ENCODE measurements at places on chromosomes 3 and 15.

DNA sequence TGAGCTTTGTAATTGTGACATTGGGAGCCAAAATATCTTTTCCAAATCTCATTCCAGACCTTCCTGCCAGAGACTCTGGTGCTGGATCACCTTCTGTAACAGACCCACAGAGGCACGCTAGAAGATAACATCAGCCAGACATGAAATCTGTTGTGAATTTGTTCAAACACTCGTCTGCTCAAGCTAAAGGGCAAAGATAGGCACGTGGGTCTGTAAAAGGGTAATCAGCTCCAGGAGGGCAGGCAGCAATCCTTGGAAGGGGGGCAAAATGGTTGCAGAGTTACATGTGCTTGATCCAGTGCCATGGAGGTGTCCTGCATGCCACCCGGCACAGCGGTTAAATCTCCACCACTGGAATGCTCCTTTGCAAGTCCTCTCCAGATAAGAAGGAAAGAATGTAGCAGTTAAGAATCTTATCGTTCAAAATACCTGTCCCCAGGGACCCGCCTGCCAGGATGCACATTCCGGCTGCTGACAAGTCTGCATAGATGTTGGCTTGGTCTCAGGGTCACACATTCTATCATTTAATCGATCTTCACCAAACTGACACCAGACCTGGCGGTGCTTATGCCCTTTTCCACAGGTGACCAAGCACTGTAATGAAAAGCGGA, 74.8 kb downstream of the ADAMTS9 start:
- no peaks in the 10 kb centered on the region for H3K27me3 ChIP-seq
- DNase-seq = no peak
- H3K4me1 ChIP-seq = peaks cover 10% of the 10 kb centered on the region

DNA sequence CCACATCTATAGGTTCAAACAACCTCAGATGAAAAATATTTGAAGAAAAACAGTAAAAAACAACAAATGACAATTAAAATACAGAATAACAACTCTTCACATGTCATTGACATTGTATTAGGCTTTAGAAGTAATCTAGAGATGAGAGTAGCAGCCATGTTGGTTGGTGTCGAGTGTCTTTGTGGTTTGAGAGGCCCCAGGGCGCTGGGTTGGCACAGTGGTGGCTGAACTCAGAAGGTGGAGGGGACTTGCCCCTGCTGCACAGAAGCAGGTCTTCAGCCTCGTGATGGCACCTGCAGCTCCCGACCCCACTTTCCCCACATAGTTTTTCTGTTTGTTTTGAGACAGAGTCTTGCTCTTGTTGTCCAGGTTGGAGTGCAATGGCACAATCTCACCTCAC, 187.2 kb downstream of the OSBPL10 start:
- no peak overlapping the region for H3K4me3 ChIP-seq
- no peaks in the 10 kb centered on the region for H3K27me3 ChIP-seq
- H3K4me1 ChIP-seq = peaks cover 26% of the 10 kb centered on the region
- no peaks in the 10 kb centered on the region for H3K36me3 ChIP-seq
- H3K27ac ChIP-seq = no peak overlapping the region
- DNase-seq = no peak

GRCh38 chr3:3170998-3171397, 8.5 kb downstream of the CRBN start:
- no peaks in the 10 kb centered on the region for H3K27me3 ChIP-seq
- H3K4me3 ChIP-seq = no peak overlapping the region
- H3K4me1 ChIP-seq = no peaks in the 10 kb centered on the region
- H3K27ac ChIP-seq = no peak overlapping the region

- no peaks in the 10 kb centered on the region for H3K27me3 ChIP-seq
- H3K4me1 ChIP-seq = no peaks in the 10 kb centered on the region
- H3K4me3 ChIP-seq = no peak overlapping the region
- H3K36me3 ChIP-seq = no peaks in the 10 kb centered on the region
- DNase-seq = no peak
Measured at GRCh38 chr3:143135150-143135549, 15.6 kb downstream of the CHST2 start.

- peak overlapping the region; percentile 60 for H3K4me3 ChIP-seq
- H3K36me3 ChIP-seq = no peaks in the 10 kb centered on the region
- peaks cover 4% of the 10 kb centered on the region for H3K4me1 ChIP-seq
- peaks cover 5% of the 10 kb centered on the region for H3K27me3 ChIP-seq
- no peak overlapping the region for H3K27ac ChIP-seq
- no peak for DNase-seq
Measured at GRCh38 chr3:22371607-22372291, 620.7 kb upstream of the ZNF385D start.

DNA sequence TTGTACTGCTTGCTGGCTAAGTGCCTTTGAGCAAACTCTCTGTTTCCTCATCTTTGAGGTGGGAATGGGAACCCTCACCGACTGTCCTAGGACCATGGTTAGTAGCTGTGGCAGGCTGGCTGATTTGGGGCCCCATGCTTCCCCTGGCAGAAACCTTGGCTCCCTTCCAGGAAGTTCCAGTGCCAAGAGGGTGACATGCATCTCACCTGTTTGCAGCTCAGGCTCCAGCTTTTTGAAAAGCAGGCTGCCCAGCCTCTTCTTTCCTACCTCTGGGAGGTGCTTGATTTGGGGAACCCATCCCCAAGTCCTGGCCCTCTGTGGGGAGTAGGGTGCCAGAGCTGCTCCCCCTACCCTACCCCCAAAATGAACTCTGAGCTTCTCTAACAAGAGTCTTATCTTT, 50.8 kb downstream of the RAB11A start:
- H3K27me3 ChIP-seq = no peaks in the 10 kb centered on the region
- H3K4me3 ChIP-seq = no peak overlapping the region
- H3K27ac ChIP-seq = no peak overlapping the region
- DNase-seq = no peak
- peaks cover 20% of the 10 kb centered on the region for H3K4me1 ChIP-seq
- H3K36me3 ChIP-seq = no peaks in the 10 kb centered on the region

DNA sequence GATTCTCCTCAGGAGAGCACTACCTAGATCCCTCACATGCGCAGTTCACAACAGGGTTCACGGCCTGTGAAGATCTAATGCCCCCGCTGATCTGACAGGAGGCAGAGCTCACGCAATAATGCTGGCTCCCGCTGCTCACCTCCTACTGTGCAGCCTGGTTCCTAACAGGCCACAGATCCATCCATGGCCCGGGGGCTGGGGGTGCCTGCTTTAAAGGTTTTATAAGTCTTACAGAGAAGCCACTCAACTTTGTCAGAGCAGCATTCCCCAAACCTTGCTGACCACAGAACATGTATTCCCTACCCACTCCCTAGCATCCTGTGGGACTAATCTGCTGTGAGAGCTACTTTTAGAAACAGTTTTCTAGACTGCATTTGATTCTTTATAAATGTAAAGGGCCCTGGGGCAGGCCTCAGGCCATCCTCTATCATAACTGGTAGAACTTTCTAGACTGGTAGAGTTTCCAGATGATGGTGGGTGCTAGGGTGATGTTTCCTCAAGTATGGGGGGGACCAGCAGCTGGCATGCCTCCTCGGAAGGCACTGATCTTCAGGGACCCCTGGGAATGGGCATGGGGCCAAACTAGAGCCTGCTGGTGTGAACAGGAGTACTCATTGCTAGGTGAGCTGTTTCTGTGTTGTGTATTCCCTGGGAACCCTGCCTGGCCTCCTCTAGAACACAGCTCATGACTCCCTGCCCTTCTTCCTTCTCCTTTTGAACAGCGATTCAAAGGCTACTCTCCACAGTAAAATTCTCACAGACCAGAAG, 25.7 kb upstream of the RAD18 start:
- H3K36me3 ChIP-seq = no peaks in the 10 kb centered on the region
- no peak overlapping the region for H3K4me3 ChIP-seq
- H3K4me1 ChIP-seq = no peaks in the 10 kb centered on the region
- DNase-seq = no peak
- H3K27me3 ChIP-seq = no peaks in the 10 kb centered on the region
- H3K27ac ChIP-seq = no peak overlapping the region

DNA sequence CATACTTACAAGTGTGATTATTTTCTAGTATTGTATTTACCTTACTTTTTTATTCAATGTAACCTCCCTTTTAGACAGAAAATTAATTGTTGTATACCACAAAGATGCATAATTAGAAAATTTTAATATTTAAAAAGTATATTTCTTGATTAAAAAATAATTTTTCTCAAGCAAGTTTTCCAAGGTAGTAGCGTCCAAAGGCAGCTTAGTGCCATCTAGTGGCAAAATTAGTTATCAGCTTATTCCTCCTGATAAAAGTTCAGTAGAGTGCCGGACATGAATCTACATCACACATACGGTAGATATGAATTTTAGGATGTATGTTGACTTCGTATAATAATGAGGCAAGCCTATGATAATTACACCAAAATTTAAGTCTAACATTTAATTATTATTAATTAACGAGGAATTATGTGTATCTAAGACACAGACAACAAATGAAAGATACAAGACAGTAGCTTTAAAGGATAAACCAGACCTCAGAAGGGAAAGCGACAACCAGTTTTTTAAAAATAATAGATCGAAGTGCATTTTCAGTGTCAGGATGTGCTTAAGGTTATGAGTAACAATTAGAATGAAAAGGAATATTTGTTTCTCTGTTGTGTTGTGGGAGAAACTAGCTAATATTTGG, 405.9 kb downstream of the ROBO1 start:
- no peaks in the 10 kb centered on the region for H3K4me1 ChIP-seq
- no peaks in the 10 kb centered on the region for H3K27me3 ChIP-seq
- no peaks in the 10 kb centered on the region for H3K36me3 ChIP-seq
- DNase-seq = no peak
- H3K27ac ChIP-seq = no peak overlapping the region
- H3K4me3 ChIP-seq = no peak overlapping the region

GRCh38 chr3:154642145-154642544, 212.2 kb upstream of the GPR149 start:
- H3K4me1 ChIP-seq = no peaks in the 10 kb centered on the region
- DNase-seq = no peak
- H3K4me3 ChIP-seq = no peak overlapping the region
- H3K36me3 ChIP-seq = no peaks in the 10 kb centered on the region

DNA sequence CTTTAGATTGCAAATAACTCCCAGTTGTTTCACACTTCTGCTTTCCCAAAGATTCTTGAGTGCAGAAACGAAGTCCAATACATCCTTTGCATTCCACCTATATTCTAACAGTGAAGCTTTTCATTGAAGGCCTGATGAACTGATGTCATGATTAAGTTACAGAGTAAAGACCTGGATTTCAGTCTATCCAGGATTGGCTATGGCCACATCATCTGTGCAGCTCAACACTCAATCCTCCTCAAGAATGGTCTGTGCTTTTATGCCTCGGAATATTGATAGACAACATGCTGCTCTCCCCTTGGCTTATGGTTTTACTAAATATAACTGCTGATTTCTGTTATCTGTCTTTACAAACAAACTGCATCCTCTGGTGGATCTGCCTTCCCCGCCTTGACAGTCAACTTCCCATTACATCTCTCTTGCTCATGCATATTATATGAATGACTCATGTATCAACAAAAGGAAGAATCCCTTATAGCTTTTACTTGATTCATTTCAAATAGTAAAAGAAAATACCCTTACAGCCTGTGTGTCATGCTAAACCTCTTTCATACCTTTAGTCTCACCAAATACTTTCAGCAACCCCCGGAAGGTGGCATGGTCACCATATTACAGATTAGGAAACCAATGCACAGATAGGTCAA, 59.5 kb downstream of the SCN11A start:
- H3K4me1 ChIP-seq = no peaks in the 10 kb centered on the region
- no peak overlapping the region for H3K27ac ChIP-seq
- H3K36me3 ChIP-seq = no peaks in the 10 kb centered on the region
- no peak overlapping the region for H3K4me3 ChIP-seq
- no peak for DNase-seq
- no peaks in the 10 kb centered on the region for H3K27me3 ChIP-seq
